Activated CD8-positive, alpha-beta T cell treated with anti-CD3 and anti-CD28 coated beads, Interleukin-2, amount 10 ng/mL, durations not matched to agents 7 days and 5 days (primary cell): ENCODE measurements at places on chromosomes 11 and 22. TPM values are rescaled to one million over a fixed set of nuclear protein-coding genes. Genes with fewer than 3 reads are reported as not detected.

Gene ZNF215
- 1.3 TPM for total RNA-seq

Gene SHANK3
- not detected for total RNA-seq

Gene TUB
- total RNA-seq = not detected

Gene IRAG1
- total RNA-seq = not detected

Gene CABP7
- not detected for total RNA-seq

Gene RPS19BP1
- 80.2 TPM for total RNA-seq

GRCh38 chr11:114040706-114041211 lies 18.8 kb upstream of the ZBTB16 start:
- DNase-seq = no peak

DNA sequence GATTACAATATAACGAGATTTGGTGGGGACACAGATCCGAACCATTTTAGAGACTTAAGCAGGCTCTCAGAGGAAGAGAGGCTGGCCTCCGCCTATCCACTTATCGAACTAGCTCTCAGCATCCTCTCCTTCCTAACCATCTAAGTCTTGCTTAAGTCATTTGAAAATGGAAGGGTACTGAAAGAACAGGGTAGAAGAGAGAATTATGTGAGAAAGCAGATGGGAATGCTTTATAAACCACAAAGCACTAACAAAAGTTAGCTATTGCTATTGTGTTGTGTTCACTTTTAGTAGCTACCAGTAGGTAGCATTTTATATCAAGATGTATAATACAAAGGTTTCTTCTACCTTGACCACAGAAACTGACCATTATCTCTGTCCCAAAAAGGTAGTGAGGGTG lies 153.4 kb upstream of the CADM1 start:
- no peak for DNase-seq

DNA sequence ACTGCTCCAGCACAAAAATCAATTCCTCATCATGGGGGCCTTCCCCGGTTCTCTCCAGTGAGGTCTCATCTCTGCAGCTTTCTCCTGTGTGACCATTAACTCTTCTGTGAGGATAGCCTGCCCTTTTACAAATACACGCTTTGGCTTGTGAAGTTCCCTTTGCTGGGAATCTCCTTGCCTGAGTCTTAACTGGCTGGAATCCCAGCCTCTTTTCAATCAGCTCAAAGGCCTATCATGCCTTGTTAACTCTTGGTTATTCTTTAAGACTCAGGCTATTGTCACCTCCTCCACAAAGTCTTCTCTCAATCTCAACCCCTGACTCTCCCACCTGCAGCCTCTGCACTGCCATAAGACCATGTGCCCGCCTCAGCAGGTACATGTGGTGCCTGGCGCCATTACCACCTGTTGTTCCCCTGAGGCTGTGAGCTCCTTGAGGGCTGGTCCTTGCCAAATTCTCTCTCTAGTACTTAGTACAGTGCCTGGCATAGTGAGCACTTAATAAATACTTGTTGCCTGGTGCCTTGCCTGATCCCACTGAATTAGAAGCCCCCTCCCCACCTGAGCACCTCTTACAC lies 128.2 kb downstream of the ST3GAL4 start:
- DNase-seq = no peak

DNA sequence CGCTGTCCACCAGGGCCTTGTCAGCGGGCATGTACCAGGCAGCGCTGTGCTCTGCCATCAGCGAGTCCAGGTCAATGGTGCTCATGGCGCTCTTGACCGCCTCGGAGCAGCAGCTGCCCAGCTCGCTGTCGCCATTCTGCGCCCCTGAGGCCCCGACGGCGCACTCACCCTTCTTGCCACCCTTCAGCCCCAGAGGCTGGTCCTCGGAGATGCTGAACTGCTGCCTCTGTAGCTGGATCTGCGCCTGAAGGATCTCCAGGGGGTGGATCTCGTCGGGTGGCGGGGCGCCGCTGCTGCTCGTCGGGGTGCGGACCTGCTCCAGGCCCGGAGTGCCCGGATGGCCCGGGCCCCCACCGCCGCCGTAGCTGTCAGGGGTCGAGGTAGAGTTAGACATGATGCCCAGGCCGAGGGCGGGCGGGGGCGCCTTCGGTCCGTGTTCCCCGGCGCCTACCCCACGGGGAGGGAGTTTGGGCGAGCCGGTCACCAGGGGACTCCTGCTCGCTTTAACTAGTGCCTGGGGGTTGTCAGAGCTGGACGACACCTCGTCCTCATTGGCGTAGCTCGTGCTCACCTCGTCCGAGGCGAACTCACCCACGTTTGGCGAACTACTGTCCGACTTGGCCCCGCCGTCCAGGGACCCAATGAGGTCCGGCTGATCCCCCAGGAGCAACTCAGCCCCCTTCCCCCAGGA lies 4.6 kb downstream of the MN1 start:
- DNase-seq = no peak

GRCh38 chr11:45250035-45250718 lies 36.0 kb downstream of the SYT13 start:
- DNase-seq = no peak

DNA sequence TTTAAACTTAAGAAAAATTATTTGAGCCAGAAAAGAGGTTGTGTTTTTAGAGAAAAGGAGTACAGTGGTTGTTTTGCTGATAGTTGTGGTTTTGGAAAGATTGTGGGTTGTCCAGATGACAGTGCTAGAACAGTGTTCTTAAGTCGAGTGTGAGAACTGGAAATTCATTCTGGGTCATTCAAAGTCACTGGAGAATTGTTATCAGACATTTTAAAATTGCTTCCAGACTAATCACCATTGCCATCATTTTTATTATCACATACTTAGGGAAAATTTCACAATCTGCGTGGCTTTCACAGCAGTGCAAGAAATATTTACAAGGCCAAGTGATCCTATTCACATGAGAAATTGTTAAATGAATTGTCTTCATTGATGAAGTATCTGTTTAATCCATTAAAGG lies 242.2 kb upstream of the DDI1 start:
- no peak for DNase-seq

GRCh38 chr22:35056486-35056885 lies 9.5 kb upstream of the ISX start:
- DNase-seq = no peak

DNA sequence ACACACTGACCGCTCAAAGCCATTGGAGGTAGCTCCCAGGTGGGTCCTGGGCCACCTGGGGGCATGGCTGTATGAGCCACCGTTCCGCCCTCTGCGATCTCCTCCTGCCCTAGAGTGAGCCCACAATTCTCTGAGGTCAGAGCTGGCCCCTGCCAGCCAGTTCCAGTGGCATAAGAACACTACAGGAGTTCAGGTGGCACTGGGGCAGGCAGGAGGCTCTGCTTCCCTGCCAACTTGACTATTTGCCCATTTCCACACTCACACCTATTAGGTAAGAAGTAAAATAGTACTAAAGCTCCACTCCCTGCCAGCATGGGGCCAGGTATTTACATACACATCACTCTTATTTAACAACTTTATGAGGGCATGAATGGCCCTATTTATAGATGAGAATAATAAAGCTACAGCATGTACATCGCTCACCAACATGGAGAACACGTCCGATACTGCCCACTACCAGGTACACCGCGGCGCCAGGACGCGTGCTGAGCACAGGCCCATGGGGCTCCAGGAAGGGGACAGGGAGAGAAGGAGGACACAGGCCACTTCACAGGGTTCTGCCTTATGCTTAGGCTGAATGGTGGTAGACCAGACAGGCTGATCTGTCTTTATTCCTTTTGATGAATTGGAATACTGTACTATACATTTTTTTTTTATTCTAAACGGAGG lies 26.2 kb downstream of the PISD start:
- DNase-seq = no peak

GRCh38 chr11:65422633-65423515 lies at the start of gene NEAT1:
TSS of gene NEAT1 (plus strand) at chr11:65422798.
- DNase-seq = peak; percentile 97

GRCh38 chr11:101458161-101458560 lies 125.6 kb downstream of the TRPC6 start:
- DNase-seq = no peak

- DNase-seq = no peak
Measured at GRCh38 chr11:63802637-63803414, 10.4 kb upstream of the SPINDOC start.

GRCh38 chr11:8794677-8795103 lies 112.1 kb downstream of the RPL27A start:
- no peak for DNase-seq
